Activated CD4-positive, alpha-beta T cell treated with anti-CD3 and anti-CD28 coated beads, Interleukin-2, Interleukin-6, amounts not matched to agents 100 ng/mL and 50 ng/mL, durations not matched to agents 16 hours and 8 hours (primary cell): ENCODE measurements at places on chromosomes 16 and 17.

GRCh38 chr17:4837471-4838308 is 4.5 kb downstream of the MINK1 start:
- DNase-seq = no peak

DNA sequence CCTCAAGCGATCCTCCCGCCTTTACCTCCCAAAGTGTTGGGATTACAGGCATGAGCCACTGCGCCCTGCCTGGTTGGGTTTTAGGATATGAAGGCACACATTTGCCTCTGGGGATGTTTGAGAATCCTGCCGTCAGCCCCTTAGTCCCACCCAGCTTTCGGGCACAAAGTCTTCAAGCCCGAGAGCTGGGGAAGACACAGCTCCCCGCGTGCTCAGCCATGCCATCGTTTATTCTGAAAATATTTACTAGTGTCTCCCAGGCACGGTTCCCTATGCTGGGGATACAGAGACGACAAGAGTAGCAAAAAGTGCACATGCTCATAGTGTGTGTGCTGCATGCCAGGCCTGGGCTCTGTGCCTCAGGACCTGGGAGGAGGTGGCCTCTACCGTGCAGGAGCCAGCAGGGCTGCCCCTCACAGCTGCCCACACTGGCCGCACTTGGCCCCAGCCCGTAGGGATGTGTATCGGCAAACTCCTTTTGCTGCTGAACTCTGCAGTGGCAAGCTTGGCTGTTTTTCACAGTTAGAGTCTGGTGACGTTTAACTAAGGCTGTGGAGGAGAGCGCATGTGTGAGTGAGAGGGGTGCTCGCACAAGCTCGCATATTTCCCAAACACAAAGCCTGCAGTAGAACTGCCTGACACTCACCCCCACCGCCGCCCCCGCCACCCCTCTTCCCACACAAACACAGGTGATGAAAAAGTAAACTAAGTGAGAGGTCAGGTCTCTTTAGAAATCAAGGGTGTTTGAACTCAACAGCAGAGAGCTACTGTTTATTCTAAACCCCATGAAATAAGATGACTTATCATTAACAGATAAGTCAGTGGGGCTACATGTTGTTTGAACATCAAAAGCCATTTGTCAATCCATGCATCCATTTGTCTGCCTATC is 266.4 kb downstream of the MRTFB start:
- no peak for DNase-seq

DNA sequence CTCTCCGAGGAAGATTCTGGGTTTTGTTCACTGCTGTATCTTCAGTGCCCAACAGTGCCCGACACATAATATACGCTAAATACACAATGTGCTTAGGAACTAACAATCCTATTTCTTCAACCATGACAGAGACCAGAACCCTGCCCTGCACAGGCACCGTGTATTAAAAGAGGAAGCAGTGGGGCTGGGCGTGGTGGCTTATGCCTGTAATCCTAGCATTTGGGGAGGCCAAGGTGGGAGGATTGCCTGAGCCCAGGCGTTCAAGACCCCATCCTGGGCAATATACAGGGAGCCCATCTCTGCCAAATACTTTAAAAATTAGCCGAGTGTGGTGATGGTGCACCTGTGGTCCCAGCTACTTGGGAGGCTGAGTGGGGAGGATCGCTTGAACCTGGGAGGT is 19.3 kb downstream of the ARL2BP start:
- DNase-seq = no peak

GRCh38 chr16:4917117-4917516 is 19.8 kb downstream of the PPL start:
- DNase-seq = no peak

- DNase-seq = no peak
Observed at GRCh38 chr16:79752396-79752795, 151.9 kb upstream of the MAF start.

DNA sequence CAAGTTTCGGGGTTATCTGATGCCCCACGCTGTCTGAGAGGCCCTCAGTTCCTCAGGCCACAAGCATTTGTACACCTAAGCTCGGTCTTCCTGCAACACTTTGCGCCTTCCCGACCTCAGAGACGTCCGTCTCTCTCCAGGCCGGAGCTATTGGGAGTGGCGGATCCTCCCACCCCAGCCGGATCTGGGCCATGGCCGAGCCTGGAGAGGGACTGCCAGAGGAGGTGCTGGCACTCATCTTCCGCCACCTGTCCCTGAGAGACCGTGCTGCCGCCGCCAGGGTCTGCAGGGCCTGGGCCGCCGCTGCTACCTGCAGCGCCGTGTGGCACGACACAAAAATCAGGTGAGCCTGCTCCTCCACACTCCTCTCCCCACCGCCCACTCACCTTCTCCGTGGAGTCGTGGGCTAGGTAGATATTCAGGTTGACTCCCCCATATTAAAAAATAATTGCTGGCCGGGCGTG is 1.9 kb downstream of the FBXL8 start:
- DNase-seq = no peak

DNA sequence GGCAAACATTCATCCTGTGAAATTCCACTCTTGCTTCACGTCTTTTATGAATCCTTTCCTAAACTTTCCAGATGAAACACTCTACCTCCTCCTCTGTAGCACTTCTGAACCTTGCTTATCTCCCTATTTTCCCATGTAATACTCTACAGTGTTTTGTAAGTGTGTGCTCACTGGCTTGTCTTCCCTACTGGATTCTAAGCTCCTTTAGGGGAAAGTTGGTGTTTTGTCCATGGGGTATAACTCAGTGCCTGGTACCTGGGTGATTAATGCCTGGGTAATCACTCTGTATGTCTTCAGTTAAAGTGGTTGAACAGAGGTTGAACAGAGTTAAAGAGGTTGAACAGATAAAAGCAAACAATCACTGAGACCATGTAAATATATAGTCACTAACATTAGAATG is 3.8 kb upstream of the KAT7 start:
- no peak for DNase-seq

- DNase-seq = no peak
Observed at GRCh38 chr17:9095390-9095789, 74.1 kb downstream of the NTN1 start.

DNA sequence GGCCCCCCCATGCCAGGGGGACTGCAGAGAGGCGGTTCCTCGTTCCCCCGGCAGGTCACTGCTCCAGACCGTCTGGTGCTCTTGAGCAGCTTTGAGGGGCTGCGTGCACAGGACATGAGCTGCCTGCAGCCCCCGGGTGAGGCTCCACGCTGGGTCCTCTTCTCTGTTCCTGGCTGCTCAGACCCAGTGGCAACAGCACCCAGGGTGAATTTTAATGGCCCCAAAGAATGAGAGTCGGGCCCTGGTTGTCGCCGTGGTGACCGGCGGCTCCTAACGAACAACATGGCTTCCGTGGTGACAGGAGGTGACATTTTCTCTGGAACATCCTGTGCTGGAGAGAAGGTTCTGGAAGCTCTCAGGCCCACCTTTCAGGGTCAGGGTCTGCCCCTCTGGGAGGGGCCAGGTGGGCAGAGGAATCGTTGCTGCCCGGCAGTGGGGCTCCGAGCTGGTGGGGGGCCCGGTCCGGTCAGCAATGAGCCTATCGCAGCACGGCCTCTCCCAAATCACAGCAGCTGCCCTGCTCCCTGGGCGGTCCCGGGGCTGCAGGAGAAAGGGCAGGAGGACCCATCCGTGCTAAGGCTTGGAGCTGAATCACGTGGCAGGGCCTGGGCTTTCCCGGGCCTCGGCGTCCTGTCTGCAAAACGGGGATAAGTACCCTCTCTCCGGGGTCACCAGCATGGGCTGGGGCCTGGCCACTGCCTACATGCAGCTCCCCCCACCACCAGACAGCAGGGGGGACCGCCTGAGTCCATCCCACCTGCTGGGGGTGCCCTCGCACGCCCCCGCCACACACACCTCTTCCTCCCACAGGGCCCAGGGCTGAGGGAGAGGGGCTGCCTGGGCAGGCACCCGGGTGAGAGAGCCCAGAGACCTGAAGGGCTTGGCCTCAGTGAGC is 3.4 kb upstream of the C1QTNF8 start:
- no peak for DNase-seq

GRCh38 chr17:63153488-63153887 is 187.5 kb downstream of the TANC2 start:
- DNase-seq = no peak

DNA sequence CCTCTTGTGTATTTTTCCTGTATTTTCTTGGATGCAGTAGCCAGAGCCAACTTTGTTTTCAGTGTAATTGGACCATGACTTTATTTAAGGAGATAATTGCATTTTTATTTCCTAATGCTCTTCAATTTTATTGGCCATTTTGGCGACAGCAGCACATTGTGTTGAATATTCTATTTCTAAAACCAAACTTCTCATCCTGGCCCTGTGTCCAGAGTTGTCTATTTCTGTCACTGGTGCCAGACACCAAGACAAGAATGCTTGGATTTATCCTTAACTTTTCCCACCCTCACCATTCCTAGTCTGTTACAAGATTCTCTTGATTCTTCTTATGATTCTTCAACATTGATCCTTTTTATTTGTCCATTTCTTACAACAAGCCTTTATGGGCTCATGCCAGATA is 37.1 kb downstream of the ARHGAP44 start:
- no peak for DNase-seq

DNA sequence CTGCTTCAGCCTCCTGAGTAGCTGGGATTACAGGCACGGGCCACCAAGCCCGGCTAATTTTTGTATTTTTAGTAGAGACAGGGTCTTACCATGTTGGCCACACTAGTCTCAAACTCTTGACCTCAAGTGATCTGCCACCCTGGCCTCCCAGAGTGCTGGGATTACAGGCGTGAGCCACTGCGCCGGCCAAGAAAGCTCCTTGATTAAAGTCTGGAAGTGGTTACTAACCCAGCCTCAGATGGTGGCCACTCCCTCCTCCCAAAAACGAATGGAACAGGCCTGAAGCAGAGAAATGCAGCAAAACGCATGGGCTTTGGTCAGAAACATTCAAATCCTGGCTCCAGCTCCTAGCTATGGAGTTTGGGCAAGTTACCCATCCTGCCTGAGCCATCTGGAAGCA is 11.3 kb downstream of the FKBP10 start:
- DNase-seq = no peak

DNA sequence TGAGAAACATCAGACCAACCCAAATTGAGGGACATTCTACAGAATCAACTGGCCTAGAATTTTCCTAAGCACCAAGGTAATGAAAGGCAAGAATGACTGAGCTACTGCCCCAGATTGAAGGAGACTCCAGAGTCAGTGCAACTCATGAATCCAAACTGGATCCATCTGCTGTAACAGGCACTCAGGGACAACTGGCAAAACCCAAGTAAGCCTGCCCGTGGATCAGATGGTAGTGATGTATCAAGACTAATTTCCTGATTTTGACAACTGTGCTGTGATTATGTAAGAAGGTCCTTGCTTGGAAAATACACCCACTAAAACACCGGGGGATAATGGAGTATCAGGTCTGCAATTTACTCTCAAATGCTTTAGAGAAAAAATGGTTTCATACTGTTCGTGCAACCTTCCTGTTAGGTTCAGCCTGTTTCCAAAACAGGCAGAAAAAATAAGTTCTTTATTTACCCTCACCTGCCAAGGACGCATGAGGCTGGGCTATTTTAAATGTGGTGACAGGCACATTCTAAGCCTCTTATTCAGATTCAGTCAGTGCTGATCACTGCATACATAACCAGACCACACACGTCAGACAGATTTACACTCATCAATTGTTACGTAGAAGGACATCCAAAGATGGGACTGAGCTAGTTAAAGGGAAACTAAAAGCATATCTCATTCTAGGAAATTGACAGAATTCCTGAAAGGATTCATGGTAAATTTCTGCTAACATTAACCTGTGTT is 7.0 kb downstream of the MBTPS1 start:
- no peak for DNase-seq

- DNase-seq = no peak
Observed at GRCh38 chr17:10620823-10621222, 36.3 kb downstream of the MYH3 start.

GRCh38 chr17:3961564-3962047 is 2.6 kb downstream of the ATP2A3 start:
- DNase-seq = peak; percentile 34

DNA sequence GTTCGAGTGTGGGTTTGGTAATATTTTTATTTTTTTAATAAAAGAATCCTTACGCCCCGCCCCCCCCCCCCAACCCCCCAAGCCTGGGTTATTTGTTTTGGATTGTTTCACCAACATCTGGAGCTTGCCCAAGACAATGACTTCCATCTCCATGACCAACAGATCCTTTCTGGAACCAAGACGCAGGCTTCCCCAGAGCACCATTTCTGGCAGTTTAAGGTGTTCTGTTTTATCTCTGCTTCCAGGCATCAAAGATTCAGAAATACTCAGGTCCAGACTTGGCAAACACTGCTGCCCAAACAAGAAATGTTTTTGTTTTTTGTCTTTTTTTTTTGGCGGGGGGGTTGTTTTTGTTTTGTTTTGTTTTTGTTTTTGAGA is 56.1 kb downstream of the PLXDC1 start:
- DNase-seq = no peak

DNA sequence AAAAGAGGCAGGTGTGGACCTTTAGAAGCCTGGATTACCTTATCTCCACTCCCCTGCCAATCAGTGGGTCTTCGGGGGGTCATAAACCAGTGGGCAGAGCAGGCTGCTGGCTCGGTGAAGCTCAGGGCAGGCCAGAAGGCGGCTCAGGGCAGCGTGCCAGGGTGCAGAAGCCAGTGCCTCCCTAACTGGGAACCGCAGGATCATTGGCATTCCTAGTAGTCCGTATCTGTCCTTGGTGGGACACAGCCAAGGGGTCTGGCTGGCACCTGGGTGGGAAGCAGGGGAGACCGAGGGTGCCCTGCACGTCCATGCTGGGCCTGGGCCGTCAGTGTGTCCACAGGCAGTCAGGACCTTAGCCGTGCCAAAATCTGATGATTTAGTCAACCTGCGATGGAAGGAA is 76.8 kb downstream of the SEC14L1 start:
- no peak for DNase-seq

DNA sequence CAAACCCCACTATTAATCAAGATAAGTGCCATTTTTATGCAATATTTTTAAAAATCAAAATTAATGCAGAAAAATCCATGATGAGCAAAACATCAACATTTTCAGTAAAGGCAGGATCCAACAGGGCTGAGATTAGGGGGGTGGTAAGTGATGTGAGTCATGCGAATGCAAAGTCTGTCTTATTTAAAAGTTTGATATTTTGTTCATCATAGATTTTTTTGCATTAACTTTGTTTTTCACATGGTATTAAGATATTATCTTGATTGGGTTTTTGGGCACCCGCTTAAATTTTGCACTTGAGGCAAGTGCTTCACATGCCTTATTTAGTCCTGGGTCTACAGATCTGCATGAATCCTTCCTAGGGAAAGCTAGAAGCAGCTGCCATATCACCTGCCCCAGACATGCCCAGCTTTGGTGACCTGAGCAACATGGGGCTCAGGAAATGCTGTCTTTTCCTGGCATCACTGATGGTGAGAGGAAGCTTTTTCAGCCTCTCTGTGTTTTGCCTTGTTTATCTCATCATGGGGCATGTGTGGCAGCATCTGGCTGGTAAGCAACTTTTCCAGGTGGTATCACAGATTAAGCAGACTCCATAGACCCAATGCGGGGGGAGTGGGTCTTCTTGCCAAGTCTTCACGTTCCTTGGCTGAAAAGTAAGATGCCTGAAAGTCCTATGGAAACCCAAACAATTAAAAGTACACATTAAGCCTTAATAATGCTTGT is 57.6 kb upstream of the NFAT5 start:
- no peak for DNase-seq

- DNase-seq = no peak
Observed at GRCh38 chr16:57634171-57634570, 5.7 kb downstream of the ADGRG1 start.
